ENCODE measurements at places on chromosomes 3 and 15.

DNA sequence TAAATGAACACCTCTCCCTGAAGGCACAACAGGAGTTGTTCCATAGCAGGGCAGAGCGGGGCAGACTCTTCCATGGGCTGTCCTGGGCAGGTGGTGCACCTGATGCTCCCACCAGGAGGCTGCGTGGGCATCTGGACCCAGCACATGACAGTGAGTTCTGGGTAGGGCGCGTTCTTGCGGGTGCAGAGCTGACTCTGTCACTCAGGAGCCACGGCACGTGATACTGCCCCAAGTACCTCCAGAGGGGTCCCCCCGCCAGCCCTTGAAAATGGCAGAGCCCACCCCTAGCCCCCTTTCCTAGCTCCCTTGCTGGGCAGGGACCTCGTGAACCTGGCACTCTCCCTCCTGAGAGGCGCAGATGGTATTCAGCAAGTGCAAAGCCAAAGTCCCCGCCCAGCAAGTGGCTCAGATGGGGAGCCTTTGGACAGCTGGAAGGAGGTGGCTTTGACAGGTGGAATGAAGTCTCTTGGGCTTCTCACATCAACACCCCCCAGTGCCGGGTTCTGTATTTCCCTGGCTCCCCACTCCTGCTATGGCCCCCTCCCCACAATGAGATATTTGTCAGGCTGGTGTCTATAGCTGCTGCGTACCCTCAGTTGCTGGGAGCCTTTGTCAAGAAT, 172.1 kb downstream of the TBC1D2B start:
- DNase-seq: no peak

- DNase-seq: no peak
Measured at GRCh38 chr3:129005526-129006303, 4.6 kb downstream of the EFCC1 start.

DNA sequence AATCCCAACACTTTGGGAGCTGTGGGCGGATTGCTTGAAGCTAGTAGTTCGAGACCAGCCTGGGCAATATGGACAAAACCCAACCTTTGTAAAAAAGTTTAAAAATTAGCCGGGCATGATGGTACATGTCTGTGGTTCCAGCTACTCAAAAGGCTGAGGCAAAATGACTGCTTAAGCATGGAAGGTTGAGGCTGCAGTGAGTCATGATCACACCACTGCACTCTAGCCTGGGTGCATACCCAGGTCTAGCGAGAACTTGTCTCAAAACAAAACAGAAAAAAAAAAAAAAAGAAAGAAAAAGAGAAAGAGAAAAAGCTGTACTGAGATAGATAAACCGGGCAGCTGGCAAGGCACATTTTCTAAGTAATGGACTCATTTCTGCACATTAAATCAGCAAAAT, 10.6 kb downstream of the ARPP19 start:
- DNase-seq: no peak

DNA sequence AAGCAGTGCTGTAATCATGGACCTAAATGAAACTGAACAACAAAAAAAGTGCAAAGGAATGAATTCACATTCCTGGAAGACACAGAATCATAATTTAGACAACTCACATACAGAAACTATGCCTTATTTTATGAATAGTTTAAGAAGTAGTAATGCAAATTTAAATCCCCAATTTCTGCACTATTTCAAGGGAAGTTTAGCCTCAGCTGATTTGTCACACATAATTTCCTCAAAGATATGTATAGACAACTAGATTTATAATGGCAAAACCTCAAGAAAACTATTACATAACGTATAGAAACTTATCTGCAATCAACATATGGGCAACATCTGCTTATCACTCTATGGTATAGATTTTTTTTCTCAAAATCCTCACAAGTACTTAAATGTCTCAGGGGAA, 7.8 kb upstream of the PTX3 start:
- DNase-seq: no peak

DNA sequence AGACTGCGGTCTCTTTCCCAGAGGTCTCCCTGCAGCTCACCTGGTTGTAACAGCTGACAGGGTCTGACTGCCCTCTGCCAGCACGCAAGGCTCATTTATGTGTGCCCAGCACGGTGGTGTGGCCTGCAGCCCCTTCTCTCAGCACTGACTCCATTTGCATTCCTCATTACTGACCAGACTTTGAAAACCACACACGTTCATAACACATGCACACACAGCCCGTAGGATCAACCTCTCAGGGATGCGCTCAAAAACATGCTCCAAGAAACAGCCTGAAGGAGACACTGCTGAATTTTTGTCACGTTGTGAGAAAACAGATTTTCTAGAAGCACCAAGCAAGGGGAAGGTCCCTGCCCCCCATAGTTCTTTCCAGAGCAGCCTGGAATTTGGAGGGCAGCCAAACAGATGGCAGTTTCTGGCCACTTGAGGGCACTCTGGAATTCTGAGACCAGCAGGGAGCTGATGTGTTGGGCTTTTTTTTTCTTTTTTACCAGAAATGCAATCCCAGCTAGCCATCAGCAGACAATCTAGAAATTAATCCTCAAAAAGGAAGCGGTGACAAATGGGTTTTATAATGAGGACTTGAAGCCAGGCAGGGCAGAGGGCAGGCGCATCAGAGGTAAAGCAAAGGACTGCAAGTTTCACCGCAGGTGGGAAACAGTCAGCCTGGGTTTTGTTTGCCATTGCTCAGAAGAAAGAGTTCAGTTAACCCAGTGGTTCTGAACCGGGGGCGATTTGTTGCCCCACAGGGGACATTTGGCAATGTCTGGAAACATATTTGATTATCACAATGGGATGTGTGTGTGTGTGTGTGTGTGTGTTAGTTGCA, 170.5 kb upstream of the PROK2 start:
- DNase-seq: no peak
